ENCODE measurements at places on chromosomes 12 and 14.

GRCh38 chr14:67857778-67858350 lies 38.3 kb downstream of the RAD51B start:
- DNase-seq, result no peak

DNA sequence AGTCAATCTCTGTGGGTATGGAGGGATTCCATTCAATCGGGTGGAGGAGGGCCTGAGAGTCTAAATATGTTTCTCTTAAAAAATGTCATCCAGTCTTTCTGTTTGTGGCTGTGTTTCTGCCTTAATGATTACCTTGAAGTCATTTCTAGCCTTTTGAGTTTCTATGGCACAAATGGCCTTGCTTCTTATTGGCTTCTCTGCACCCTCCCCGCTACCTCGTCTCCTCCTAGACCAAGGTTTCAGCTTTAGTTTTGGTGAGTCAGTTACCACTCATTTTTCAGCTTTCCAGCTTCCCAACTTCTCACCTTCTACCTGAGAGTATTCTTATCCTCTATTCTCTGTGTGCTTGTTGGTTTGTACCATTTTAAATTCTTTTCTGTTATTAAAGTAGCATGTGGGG lies 159.2 kb downstream of the SYNE2 start:
- no peak for DNase-seq

GRCh38 chr14:64879635-64880220 lies at the start of gene SPTB:
TSS of gene SPTB (minus strand) at chr14:64879907. CDS start at chr14:64823094, 56,813 bp downstream.
- peak; percentile 16 for DNase-seq

DNA sequence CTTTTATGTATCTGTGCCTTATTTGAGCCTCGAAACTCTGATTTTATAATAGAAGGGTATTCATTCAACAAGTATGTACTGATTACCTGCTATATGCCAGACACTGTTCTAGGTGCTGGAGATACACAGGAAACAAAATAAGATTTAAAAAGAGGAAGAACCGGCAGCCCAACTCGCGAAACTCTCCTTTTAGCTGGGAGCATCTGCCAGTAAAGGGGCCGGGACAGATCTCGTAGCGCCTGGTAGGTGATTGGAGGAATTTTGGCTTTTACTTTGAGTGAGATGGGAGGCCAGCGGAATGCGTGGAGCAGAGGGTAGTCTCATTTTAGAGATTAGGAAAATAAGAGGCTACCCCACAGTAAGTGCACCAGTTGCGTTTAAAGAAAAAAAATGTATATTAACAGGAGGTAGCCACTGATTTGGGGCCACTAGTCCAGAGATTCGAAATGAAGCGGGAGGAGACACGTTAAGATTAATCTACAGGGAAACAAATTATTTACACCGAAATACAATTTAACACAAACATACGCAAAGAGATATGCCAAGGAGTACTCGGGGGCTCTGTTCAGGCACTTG lies 520 bp upstream of the MON2 start:
- peak; percentile 87 for DNase-seq

GRCh38 chr12:88300931-88301330 lies 158.8 kb downstream of the TMTC3 start:
- DNase-seq, result no peak

All from lower leg skin (tissue), 4 donors.